ENCODE measurements at places on chromosomes 3 and 15.

GRCh38 chr3:19970327-19970726 is 23.4 kb downstream of the RAB5A start:
- DNase-seq, result no peak

- no peak for DNase-seq
Measured at GRCh38 chr3:183536238-183536880, 19.1 kb downstream of the KLHL6 start.

GRCh38 chr3:34859746-34860145 is 779.6 kb upstream of the ARPP21 start:
- no peak for DNase-seq

DNA sequence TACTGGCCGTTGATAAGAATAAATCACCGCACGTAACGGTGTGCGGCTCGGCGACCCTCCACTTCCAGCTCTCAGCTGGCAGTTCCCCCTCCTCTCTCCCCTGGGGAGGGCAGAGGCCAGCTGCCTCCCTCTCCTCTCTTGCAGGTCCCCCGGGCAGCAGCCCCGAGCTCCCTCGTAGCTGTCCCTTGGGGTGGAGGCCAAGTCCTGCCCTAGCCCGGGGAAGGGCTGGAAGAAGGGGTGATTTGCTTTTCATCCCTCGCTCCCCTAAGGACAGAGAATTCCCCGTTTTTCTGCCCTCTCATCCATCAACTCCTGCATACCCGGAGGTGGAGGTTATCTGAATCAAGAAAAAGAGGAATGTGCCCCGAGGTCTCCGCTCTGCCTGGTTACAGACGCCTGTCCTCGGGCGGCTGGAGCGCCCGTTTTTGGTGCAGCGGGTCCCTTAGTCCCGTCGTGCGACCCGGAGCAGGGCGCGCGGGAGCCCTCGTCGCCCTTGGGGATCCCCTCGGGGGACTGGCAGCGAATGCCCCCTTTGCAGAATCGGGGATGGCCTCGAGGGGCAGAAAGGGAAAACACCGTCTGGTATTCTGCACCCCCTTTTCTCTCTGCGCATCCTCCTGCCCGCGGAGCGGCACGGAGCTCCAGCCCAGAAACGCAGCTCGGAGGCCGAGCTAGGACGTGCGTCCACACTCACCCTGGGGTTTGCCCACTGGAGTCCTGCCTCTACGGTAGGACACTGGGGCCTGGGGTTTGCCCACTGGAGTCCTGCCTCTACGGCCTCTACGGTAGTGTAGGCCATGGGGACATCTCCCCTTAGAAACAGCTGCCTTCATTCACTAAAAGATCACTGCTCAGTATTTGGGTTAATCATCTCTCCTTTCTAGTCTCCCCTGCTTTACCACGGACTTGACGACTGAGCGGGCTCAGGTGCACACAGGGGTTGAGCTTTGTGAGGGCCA is 2.2 kb downstream of the PTPRG start:
- no peak for DNase-seq

- no peak for DNase-seq
Measured at GRCh38 chr3:172606021-172606420, 82.8 kb upstream of the TNFSF10 start.

- peak; percentile 35 for DNase-seq
Measured at GRCh38 chr15:25862472-25863110, 536 bp downstream of the ATP10A start.

- no peak for DNase-seq
Measured at GRCh38 chr3:130941793-130942192, 47.9 kb downstream of the ATP2C1 start.
